ENCODE measurements at places on chromosomes 6 and 20.
A peak's percentile ranks its signal among the peaks of the same experiment; 100 is the strongest.

- no peak for DNase-seq
Observed at GRCh38 chr6:117601811-117602150, 530 bp downstream of the GOPC start.

DNA sequence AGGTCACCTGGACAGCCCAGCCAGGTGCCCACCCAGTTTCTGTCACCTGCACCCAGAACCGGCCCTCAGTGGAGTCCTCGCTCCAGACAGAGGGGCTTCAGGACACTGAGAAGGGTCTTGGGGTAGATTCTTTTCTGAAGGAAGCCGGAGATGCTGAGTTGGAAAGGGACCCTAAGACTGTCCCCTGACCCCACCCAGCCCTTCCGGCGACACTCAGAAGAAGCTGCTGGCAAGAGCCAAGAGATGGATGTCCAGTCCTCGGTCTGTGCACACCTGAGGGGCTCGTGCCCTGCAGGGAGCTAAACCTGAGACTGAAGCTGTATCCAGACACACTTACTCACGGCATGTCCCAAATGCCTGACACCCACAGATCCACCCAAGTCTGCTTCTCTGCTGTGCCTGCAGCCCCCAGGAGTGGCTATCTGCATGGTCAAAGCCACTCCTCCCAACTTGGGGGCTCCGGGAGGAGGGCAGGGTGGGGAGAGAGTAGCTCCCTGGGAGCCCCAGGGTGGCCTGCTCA, 20.2 kb downstream of the NTSR1 start:
- DNase-seq = no peak

DNA sequence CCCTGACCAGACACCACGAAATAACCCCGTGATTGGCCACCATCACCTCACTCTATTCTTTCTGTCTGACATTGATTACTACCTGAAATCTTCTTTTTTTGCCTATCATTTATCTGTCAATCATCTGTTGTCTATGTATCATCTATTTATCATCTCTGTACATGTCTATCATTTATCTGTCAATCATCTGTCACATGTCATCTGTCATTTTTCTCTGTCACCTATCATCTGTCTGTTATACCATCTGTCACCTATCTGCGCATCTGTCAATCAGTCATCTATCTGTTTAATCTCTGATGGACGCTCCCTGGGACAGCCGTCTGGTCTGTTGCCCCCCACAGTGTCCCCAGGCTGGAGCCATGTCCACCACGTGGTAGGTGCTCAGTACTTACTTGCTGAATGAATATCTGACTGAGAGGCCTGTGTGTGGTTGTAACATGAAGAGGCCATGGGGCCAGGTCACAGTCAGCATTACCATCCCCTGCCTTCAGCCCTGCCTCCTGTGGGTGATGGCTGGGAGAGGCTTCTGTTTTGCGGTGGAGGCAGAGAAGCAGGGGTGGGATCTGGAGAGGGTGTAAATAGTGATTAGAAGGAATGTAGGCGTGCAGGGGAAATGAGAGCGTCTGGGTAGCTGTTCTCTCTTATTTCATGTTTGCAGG, 302.7 kb downstream of the QKI start:
- DNase-seq = no peak

- peak; percentile 5 for DNase-seq
Observed at GRCh38 chr6:49326347-49326746, 136.7 kb downstream of the MMUT start.

DNA sequence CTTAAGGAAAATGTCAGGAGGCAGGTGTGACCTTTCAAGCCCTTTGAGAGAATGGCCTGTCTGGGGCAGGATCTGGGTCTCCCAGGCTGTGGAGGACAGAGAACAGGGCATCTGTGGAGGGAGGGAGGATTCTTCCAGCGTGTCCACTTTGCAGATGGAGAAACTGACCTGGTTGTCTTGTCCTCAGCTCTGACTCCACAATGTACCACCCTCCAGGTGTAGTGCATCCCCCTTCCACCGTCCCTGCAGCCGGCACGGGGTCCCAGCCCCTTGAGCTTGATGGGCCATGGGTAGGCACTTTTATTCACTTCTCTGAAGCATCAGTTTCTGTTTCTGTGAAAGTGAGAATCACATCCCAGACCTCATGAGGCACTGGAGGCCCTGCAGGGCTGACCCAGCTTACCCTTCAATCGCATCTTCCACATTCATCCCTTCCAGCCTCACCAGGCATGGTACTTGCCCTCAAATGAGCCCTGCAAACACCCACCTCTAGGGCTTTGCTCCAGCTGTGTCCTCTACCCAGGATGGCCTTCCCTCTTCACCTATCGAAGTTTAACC, 4.6 kb upstream of the TGM2 start:
- DNase-seq = no peak

DNA sequence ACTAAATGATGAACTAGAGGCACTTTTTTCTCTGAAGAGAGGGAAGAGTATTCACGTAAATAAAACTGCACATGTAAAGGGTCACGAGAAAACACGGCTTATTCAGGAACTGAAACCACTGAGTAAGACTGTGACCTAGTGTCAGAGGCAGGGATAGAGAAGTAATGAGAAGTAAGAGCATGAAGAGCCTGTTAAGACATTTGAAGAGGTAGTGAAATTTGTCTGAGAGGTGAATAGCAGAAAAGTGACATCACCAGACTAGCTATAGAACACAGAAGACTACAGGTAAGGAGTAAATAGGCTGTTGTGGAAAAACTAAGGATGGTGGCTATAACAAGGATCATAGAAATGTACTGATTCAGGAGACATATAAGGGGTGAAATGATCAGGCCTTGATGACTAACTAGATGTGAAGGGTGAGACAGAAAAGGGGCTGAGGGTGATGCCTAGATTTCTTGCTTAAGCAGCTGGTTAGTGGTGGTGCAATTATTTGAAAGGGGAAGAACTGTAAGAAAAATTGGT, 76.8 kb downstream of the REV3L start:
- DNase-seq = no peak

- DNase-seq = no peak
Observed at GRCh38 chr6:117498159-117498558, 15.7 kb downstream of the DCBLD1 start.

GRCh38 chr6:4437342-4437741, 302.0 kb upstream of the ECI2 start:
- no peak for DNase-seq

- DNase-seq = no peak
Observed at GRCh38 chr6:9535106-9535505, 879.8 kb downstream of the TFAP2A start.

- DNase-seq = no peak
Observed at GRCh38 chr6:70901324-70901723, 55.5 kb downstream of the B3GAT2 start.

DNA sequence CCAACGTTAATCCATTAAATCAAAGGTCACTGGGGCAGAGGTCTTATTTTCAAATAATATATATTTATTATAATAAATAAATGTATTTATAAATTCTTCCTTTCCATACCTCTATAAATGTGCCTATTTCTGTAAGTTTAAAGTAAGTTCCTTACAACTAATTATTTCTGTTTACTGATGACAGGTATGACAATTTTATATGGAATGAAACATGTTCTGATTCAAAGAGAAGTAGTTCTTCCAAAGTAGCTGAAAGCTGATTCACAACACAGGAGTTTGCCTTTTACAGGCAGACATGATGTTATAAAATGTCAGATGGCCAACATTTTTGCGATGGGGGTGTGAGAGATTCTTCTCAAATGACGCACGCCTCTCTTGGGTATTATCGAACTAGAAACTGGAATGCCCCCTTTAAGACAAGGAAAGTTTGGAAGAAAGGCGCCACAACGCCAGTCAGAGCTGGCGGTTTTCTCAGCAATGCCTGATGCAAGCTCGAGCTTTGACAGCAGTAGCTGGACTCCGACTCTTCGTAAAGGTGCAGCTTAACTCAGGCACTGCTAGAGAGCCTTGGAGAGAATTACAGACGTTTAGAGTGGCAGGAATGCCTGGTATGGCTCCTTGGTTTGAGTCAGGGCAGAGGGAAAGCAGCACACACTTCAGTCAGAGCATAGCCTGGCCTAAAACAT, 92.1 kb downstream of the FOXC1 start:
- no peak for DNase-seq

DNA sequence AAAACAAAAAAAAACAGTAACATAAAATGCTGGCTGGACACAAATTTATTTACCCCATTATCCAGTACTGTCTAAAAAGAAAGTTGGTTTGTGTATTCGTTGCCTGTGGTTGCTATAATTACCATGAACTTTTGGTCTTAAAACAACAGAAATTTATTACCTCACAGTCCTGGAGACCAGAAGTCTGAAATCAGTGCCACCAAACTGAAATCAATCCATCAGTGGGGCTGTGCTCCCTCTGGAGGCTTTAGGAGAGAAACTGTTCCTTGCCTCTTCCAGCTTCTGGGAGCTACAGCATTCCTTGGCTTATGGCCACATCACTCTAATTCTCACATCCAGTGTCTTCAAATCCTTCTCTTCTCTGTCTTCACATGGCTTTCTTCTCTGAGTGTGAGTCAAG, 79.4 kb downstream of the SNX5 start:
- no peak for DNase-seq
